Endodermal cell (in vitro differentiated cells): ENCODE measurements at places on chromosomes 4 and X.

GRCh38 chr4:78667325-78667724 is 108.8 kb upstream of the BMP2K start:
- DNase-seq, result no peak

GRCh38 chr4:140781596-140781995 is 25.4 kb upstream of the TBC1D9 start:
- DNase-seq, result no peak

GRCh38 chrX:49254639-49255038 is 9.9 kb downstream of the FOXP3 start:
- DNase-seq, result no peak

- peak; percentile 57 for DNase-seq
Observed at GRCh38 chrX:31580227-31580626, 508.4 kb upstream of the FTHL17 start.

GRCh38 chrX:9378980-9379696 is 85.7 kb upstream of the TBL1X start:
- no peak for DNase-seq

DNA sequence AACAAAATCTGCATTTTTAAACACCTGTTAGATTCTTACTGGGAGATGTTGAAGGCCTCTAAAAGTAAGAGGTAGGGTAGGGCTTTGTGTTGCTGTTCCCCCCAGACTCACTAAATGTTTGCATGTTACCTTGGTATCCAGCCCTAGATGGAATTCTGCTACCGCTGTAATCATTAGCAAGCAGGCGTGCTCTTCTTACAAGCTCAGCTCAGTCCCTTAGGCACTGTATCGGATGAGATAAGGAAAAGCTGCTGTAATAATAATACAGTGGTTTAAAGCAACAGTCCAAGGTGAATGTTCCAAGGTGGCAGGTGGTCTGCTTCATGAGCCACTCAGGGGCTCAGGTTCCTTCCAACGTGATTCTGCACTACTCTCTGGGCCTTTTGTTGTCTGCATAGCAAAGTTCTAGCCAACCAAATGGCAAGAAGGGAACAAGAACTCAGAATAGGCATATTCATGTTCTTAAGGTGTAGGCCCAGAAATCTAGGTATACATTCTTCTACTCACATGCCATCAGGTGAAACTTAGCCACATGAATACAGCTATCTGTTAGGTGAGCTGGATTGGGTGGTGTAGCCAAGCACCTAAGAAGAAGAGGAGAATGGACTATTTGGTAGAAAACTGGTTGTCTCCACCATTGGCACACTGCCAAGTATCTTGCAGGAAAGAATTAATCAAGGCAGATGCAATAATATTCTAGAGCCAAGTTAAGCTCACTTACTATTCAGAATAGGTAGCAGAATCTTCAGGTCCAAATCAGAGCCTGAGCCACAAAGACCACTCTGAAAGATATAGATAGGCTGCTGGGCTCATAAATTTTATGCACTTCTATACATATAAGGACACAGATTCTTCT is 46.0 kb downstream of the COQ2 start:
- no peak for DNase-seq

- no peak for DNase-seq
Observed at GRCh38 chrX:40446921-40447320, 133.8 kb upstream of the ATP6AP2 start.

- DNase-seq, result no peak
Observed at GRCh38 chr4:137474711-137475301, 57.5 kb downstream of the PCDH18 start.

- no peak for DNase-seq
Observed at GRCh38 chr4:160233141-160233540, 1130.3 kb downstream of the RAPGEF2 start.

- peak; percentile 56 for DNase-seq
Observed at GRCh38 chr4:4868040-4868757, 8.7 kb downstream of the MSX1 start.

- no peak for DNase-seq
Observed at GRCh38 chr4:118587946-118588345, 97.2 kb upstream of the METTL14 start.

GRCh38 chr4:68256284-68256683 is 10.8 kb upstream of the TMPRSS11B start:
- peak; percentile 60 for DNase-seq
